ENCODE measurements at places on chromosomes 16 and 17.

DNA sequence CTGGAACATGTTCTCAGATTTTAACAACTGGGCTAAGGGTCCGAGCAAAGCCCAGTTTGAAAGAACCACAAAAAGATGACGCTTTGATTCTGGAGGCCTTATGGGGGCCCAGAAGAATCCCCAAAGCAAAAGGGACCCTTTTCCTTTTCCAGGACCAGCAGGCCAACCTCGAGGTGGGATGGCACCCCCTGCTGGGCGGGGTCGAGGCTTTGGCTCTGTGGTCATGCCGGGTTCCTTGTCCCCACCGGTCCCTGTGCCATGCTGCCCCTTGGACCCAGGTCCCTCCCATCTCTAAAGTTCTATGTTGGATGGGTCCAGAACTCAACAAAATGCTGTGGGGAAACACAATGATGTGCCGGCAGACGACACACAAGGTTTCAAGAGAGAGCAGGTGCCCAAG, 30.9 kb downstream of the TMEM204 start:
- no peak for DNase-seq

- DNase-seq: peak; percentile 55
Observed at GRCh38 chr17:50539762-50540559, 7.0 kb upstream of the SPATA20 start.

DNA sequence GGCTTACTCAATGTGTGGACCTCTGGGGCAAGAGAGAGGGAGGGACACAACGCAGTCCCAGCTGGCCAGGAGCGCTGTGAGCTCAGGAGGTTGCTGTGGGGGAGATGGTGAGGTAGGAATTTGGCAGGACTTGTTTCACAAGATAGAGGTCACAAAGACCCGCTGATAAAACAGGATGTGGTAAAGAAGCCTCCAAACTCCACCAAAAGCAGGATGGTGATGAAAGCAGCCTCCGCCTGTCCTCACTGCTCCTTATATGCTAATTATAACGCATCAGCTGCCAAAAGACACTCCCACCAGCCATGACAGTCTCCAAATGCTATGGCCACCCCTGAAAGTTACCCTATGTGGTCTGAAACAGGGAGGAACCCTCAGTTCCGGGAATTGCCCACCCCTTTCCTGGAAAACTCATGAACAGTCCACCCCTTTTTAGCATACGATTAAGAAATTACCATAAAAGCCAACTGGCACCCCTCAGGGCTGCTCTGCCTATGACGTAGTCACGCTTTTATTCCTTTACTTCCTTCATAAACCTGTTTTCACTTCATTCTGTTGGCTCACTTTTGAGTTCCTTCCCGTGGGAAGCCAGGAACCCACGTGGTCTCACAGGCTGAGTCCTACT, 5.3 kb upstream of the EIF4A3 start:
- no peak for DNase-seq

DNA sequence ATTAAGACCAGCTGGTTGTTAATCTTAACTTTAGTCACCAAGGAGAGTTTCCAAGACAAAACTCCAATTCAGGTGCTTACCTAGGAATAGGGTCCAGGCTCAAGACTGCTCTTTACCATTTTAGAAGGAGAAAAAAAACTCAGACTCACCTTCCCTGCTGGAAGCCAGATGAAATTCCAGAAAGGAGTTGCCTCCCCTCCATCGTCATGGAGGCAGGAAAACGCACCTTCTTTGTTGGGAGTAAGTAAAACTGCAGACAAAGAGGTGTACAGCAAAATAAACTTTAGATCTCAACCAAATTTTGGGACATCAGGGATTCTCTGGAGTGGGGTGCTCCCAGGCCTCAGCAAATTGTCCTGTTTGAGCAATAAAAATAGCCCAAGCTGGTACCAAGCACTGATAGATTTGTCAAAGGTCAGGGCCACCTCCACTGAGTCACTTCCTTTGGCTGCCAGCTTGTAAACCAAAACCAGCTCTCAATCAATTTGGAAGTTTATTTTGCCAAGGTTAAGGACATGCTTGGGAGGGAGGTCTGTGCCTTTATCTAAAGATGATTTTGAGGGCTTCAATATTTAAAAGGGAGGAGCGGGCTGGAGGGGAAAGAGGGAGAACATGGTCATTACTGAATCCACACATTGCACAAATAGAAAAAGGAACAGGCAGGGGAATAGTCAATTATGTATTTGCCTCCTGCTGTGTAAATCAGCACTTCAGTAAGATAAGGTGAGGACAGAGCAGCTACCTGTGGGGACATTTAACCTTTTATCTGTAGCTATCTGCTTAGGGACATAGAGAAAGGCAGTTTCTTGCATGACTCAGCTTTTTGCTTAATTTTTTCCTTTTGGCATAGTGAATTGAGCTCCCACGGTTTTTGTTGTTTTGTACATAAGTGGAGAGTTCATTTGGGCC, 1.5 kb upstream of the ALDH3A2 start:
- DNase-seq: peak; percentile 41

GRCh38 chr17:31308372-31309334, 5.2 kb downstream of the EVI2B start:
- no peak for DNase-seq

- no peak for DNase-seq
Observed at GRCh38 chr17:44397479-44398440, 8.3 kb upstream of the ITGA2B start.

GRCh38 chr17:34556384-34556783, 23.0 kb upstream of the TMEM132E start:
- DNase-seq: peak; percentile 55

DNA sequence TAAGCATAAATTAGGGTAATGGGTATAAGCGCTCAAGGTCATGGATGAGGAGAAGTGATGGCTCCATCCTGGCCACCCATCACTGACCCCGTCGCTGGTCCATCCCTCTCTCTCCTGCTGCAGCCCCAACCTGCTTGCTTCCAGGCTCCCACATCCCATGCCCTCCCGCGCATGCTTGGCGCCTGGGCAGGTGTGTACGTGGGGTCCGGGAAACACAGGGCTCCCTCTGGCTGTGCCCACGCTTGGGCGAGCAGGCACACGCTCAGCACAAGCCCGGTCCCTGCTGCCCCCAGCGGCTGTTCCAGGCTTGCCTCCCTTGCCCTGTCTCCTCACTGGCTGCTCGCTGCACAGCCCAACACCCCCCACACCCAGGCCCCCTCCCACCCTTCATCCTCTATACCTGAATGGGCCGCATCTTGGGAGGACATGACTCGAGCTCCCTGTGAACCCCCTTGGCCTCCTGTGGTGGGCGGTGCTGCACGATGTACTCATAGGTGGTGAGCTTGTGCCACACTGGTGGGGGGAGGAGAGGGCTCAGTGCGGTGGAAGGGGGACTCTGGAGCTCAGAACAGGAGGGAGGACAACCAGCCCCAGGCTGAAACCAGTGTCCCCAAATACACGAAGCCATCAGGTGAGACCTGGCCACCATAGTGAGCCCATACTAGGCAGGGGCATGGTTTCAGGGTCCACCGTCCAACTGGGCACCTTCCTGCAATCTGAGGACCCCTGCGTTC, 4.7 kb upstream of the TPPP3 start:
- no peak for DNase-seq

- DNase-seq: no peak
Observed at GRCh38 chr16:83653785-83654184, 154.0 kb upstream of the HSBP1 start.

DNA sequence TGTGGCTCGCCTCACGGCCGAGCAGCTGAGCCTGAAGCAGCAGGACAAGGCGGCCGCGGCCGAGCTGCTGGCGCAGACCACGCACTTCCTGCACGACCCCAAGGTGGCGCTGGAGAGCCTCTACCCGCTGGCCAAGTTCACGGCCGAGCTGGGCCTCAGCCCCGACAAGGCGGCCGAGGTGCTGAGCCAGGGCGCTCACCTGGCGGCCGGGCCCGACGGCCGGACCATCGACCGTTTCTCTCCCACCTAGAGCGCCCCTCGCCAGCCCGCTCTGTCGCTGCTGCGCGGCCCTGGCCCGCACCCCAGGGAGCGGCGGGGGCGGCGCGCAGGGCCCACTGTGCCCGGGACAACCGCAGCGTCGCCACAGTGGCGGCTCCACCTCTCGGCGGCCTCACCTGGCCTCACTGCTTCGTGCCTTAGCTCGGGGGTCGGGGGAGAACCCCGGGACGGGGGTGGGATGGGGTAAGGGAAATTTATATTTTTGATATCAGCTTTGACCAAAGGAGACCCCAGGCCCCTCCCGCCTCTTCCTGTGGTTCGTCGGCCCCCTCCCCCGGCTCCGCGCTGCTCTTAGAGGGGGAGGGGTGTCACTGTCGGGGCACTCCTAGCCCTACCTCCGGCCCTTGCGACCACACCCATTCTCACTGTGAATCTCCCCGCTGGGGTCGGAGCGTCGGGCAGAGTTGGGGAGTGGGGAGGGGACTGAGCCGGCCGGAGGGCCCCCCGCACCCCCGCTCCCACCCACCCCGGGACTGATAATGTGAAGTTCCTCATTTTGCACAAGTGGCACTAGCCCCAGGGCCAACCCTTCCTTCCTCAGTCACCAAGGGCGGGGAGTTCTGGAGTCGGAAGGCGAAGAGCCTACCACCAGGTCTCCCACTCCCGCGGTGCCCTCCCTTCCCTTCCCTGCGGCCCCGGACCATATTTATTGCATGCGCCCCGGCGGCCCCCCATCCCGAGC, 4.0 kb downstream of the HIC1 start:
- peak; percentile 53 for DNase-seq

DNA sequence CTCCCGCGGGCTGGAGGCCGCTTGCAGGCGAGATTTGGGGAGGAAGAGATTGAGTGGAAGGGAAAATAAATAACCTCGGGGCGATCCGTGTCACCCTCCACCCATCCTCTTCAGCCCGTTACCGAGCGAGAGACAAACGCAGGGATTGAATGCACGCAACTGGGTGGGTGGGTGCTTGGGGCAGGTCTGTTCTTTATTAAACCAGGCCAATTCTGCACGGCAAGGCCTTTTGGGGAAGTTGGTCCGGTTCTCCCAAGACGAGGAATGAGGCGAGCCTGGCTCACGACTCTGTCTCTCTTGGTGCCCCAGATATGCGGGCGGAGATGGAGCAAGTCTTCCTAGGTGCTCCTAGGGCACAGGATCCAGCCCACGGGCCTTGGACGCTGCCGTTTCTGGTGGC, 396 bp upstream of the HOXB7 start:
- peak; percentile 65 for DNase-seq

DNA sequence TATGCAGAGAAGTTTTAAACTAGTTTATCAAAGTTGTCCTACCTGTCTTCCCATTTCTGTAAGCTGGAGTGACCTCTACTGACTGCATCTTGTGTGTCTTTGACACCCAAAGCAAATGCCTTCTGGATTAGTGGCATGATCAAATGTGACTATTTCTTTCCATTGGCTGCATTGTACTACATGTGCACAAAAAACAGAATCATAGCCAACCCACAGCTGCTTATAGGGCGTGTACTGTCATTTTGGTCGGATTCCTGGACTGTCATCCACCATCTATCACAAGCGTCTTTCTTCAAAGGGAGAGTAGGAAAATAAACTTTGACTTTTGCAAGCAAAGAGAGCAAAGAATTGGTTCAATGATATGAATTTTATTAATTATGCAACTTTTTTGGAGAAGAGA, 310.6 kb downstream of the MAP2K6 start:
- no peak for DNase-seq

DNA sequence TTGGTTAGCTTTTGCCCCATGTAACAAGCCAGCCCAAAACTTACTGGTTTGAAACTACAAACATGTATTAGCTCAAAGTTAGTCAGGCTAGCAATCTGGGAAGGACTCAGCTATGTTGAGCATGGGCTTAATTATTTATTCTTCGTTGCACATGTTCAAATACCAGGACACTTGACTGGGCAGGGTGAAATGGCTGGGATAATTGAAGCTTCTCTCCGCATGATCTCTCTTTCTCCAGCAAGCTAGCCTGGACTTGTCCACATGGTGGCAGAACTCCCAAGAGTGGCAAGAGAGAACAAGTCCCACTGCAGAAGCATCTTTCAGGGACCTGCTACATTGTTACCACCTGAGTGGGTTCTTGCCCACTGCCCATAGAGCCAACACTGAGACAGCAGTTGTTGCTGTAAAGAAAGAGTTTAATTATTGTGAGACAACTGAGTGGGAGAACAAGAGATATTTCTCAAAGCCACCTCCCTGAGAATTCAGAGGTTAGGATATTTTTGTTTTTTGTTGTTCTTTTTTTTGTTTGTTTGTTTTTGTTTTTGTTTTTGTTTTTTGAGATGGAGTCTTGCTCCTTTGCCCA, 16.8 kb upstream of the ATF7IP2 start:
- peak; percentile 3 for DNase-seq

DNA sequence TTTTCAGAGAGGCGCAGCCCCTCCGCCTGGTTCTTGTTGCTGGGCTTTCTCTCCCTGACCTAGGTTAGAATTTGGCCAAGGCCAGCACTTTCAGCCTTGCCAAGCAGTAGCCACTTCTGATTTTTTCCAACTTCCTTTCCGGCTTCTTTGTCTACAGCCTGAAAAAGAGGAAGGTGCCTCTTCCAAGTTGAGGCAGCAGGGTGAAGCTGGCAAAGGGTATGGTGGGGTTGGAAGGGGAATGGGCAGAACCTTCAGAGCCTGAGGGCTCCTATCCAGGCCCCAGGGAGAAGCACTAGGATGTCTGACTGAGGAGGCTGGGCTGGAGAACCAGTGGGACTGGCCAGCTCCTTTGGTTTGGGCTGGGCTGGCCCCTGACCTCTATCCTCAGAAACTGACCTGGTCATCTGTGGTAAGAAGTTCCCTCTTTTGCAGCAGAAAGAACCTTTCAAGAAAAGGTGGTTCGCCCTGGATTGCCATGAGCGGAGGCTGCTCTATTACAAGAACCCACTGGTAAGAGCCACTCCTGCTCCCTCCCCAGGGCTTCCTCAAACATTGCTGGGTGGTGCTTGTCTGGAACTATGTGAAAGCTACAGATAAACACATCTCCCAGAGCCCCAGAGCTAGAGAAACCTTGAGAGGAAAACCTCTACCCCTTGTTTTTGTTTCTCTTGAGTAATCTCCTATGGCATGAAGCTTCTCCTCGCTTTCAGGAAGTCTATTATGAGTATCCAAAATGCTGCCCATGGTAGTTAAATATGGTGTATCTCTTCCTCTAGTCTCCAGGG, 16.6 kb upstream of the RNF135 start:
- DNase-seq: no peak

GRCh38 chr16:23575834-23576233, 18.3 kb downstream of the UBFD1 start:
- DNase-seq: no peak

- no peak for DNase-seq
Observed at GRCh38 chr17:32673964-32674363, 187.2 kb downstream of the CDK5R1 start.

DNA sequence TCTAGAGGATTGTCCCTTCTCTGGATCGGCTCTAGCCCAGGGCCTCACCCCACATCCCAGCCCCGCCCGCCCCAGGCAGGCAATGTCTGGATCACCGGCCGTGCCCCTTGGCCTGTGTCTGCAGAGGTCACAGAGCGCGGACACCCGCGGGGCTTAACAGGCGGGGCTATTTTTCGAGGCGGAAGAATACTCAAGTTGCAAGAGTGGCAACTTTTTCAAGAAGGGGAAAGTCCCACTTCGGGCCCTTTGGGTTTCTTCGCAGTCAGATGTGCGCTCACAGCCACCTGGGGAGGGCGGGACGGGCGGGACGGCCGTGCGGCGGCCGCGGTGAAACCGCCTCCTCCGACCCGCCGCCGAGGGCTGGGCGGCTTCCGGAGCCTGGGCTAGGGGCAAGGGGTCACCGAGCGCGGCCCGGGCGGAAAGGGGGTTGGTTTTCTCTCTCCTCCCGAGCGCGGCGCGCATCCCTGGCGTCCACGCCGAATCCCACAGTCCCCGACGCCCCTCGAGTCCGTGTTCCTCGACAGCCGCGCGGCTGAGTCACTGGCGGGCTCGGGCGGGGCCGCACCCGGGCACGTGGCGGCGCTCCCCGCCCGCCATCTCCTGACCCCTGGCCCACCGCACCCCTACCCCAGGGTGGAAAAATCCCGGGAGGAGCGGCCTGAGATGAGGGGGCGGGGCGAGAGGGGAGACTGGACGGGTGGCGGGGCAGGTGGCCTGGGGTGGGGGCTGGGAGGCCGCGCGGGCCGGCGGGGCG, 1.2 kb upstream of the PFN1 start:
- peak; percentile 69 for DNase-seq
